WTC11 (cell line): ENCODE measurements at places on chromosomes 16 and 17.

GRCh38 chr17:68296217-68297191 is 5.2 kb downstream of the ARSG start:
- DNase-seq, result no peak

DNA sequence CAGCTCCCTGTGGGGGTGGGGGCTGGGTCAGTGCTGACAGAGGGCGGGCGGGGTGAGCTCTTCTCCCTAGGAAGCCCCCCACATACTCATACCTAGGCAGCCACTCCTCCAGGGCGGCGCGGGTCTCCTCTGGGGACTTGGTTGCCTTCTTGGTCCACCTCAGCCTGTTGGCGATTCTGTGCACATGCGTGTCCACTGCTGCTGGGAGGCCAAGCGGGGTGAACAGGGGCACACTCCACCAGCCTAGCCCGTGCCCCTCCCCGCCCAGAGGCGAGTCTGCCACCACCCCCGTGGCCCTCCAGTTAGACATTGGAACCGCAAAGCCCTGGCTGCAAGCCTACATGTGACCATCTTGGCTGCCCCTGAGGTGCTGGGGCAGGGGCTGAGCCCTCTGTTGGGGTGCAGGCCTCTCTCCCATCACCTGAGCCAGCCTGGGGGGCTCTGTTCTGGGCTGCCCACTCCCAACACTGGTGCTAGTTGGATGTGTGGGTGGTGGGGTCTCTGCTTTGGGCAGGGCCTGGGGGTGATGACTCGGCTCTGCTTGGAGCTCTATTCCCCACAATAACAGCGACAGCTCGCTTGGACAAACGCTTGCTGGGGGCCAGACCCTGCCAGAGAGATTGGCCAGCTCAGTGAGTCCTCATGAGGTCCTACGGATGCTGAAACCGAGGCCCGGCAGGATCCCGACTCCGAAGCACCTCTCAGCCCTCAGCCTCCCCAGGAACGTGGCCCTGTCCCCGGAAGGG is 7.4 kb downstream of the NTHL1 start:
- no peak for DNase-seq

- DNase-seq, result no peak
These were observed 20.9 kb downstream of the CCDC182 start for GRCh38 chr17:57724026-57724728.

DNA sequence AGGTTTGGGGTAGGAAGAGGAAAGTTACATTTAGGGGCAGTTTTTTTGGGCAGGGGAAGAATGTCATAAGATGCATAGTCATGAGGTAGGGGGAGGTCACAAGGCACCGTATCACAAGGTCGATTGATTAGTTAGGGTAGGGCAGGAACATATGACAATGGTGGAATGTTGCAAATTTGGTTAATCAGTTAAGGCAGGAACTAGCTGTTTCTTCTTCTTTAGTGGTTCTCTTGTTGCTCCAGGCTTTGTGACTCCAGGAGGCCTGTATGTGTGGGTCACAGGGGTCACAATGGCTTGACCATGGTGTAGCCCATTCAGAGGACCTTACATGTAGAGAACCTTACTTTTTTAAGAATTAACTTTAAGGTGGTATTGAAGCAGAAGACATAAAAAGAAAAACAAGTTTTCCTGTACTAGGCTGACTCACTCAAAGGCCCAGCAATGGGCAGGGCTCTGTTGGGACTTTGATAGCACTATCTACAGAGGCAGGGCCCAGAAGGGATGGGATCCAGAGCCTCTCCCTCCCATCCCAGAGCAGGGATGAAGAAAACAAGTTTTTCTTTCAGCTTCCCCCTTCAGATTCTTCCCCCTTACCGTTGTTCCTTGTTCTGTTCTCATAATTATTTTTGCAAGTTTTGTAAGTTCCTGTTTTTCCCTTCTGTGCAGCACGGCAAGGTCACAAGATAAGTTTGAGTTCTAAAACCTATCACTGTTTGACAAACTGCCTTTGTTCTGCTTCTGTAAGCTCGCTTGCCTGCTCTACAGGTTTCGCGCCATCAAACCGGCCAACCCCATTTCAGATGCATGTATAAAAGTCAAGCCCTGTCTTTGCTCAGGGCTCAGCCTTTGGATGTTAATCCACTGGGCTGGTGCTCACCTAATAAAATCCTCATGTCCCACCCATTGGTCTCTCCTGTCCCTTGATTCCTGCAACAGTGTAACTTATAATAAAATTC is 45.8 kb upstream of the ATF7IP2 start:
- DNase-seq, result no peak

DNA sequence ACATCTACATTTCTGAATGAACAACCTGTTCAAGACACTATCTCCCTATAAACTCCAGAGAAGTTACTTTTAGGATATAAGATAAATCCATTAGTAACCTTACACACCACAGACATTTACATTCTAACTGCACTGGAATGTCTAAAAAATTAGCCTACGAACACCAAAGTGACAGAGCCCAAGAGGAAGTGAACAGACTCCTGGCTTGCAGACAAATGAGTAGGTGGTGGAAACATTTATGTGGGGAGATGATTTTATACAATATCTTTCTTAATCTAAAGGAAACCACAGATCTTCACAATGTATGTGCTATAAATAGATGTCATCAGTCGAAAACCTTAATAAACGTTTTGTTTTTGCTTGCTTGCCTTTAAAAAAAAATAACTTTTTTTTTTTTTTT is 18.8 kb downstream of the ZNF652 start:
- DNase-seq, result no peak
